Kidney capillary endothelial cell (primary cell): ENCODE measurements at places on chromosomes 5 and 9.

DNA sequence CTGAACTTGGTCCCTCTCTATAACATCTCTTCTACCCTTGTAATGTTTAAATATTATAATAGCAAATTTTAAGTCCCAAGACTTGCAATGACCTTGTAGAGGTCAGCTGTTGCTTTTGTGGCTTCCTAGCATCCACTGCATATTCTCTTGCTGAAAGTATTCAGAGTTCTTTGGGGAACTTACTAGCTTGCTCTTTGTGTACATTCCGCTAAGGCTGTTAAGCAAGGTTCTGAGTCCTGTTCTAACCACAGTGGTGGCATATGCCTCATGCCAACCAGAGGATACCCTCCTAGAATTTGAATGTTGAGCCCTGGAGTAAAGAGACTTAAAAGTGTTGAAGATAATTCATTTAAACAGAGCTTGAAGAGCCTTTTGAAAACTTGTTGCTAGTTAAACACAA, 570.9 kb downstream of the TLE1 start:
- no peak for DNase-seq

- no peak for DNase-seq
These were observed 8.7 kb downstream of the PHYKPL start for GRCh38 chr5:178223828-178224335.

DNA sequence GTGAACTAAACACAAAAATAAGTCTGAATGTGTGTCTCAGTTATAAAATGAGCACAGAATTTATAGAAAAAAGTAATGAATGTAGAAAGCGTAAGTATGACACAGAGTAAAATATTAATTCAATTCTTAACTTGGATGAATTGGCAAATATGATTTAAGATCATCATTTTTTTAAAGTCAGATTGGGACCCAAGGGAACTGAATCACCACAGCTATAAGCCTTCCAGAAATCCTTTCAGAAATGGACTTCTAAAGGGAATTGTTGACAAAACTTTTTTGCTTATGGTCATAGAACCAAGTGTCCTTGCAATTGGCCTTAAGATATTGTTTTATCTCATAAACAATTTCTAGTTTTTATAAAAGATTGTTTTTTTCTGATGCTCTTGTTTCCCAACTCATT, 495.1 kb upstream of the DAB2 start:
- no peak for DNase-seq

GRCh38 chr5:32709750-32710549, 1.2 kb upstream of the NPR3 start:
- peak; percentile 72 for DNase-seq

- DNase-seq: no peak
These were observed 8.8 kb downstream of the OGN start for GRCh38 chr9:92395617-92396016.

DNA sequence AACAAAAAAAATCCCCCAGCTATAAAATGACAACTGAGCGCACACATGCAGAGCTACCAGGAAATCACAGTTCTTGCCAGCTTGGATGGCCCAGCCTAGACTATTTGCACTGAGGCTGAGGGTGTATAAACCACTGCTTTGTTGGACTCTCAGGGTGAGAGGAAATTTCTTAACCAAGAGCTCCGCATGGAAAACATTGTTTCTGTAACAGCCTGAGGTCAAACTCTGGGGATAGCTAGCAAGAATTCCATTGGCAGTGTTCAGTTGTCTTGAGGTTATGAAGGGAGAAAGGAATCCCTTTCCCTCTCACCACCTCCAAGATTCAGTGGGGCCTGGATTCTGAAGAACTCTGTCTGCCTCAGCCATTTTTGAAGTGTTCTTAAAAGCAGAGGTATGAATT, 360.0 kb downstream of the OSTF1 start:
- DNase-seq: no peak

- DNase-seq: no peak
These were observed 116.9 kb upstream of the S1PR3 start for GRCh38 chr9:88874391-88874790.

GRCh38 chr5:387491-388265, 55.3 kb upstream of the EXOC3 start:
- DNase-seq: no peak

DNA sequence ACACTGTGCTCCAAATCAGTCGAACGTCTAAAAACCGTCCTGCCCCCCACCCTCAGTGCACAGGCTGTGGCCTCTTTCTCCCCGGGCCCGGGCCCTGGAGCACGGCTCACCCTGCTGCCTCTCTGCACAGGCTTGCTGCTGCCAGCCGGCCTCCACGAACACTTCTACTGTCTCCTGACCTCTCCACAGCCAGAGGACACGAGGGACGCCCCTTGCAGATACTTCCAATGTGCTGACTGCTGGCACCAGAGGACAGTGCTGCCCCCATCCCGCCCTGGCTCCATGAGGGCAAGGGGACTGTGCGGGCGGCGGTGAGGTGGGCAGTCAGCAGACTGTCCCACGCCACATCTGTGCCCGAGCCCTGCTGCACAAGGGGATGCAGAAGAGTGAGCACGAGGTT, 174.8 kb downstream of the COL23A1 start:
- DNase-seq: no peak

- no peak for DNase-seq
These were observed 51.1 kb upstream of the SNX2 start for GRCh38 chr5:122723606-122724352.

GRCh38 chr9:6833518-6834192, 75.9 kb downstream of the KDM4C start:
- no peak for DNase-seq

DNA sequence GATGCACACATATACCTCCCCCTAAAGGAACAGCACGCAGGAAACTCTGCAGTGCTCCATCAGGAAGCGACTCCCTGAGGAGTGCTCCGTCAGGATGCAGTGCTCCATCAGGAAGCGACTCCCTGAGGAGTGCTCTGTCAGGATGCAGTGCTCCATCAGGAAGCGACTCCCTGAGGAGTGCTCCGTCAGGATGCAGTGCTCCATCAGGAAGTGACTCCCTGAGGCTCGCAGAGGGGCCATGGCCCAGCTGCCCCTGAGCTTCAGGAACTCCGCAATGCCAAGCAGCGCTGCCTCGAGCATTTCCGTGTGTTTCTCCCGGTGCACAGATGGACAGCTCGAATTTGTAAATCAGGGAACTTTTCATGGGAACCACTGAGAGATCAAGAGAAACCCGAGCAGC, 88.1 kb downstream of the PAX5 start:
- no peak for DNase-seq

- DNase-seq: no peak
These were observed 62.0 kb downstream of the MTX3 start for GRCh38 chr5:79929095-79929494.

- DNase-seq: no peak
These were observed 7.5 kb downstream of the N4BP3 start for GRCh38 chr5:178120607-178121357.

DNA sequence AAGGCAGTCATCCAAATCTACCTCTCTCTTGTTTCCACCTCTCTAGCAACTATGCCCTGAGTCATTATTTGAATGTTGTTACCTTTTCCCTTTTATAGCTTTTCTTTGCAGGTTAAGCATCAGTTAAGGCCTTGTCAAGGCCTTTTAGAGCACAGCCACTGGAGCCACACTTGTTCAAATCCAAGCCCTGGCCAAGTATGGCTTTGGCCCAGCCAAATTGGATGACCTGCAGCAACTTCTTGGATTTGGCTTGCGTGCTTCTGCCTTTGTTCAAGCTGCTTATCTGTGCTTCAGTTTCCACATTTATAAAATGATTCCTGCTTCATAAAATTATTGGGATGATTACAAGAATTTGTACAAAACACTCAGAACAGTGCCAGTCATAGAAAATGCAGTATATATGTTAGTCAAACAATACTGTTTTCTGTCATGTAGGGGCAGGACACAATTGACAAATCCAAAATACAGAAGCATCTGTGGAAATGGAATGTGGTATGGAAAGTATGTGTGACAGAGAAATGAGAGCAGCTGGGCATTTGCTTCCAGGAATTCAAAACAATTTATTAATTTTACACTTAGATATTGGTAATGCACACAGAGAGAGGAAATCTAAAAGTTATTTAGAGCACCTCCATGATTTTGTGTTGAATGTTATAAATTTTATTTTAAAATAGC, 17.9 kb upstream of the RLN1 start:
- DNase-seq: no peak

- DNase-seq: peak; percentile 52
These were observed 17.8 kb downstream of the NANS start for GRCh38 chr9:98074115-98074990.

DNA sequence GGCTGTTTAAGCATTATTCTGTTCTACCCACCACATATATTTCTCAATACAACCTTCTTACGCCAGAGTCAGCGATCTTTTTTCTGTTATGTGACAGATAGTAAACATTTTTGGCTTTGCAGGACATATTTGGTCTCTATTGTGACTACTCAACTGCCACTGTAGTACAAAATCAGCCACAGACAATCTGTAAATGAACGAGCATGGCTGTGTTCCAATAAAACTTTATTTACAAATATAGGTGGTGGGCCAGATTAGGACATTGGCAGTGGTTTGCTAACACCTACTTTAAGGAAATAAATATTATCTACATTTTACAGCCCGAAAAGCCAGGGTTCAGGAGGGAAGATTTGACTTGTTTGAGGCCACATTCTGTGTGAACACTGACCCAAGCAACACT, 40.2 kb upstream of the FBXW11 start:
- no peak for DNase-seq

- DNase-seq: peak; percentile 74
These were observed 67.1 kb upstream of the GGTA1 start for GRCh38 chr9:121566481-121567465.

GRCh38 chr9:7192266-7192665, 434.5 kb downstream of the KDM4C start:
- DNase-seq: no peak

GRCh38 chr5:55852503-55852902, 1.3 kb downstream of the IL31RA start:
- no peak for DNase-seq

DNA sequence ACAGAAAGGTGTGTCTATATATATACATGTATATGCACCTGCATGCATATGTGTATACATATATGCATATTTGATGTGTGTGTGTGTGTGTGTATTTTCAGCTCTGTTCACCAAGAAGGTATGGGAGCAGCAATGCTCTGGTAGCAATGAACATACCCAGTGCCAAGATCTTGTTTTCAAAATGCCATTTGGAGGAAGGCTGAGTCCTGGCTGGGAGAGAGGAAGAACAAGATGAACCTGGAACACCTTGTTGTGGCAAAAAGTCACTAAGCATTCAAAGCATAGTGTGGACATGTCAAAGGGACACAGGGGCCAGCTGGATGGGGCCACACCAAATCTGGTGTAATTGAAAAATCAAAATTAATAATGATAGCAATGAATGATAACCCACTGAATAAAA, 31.8 kb upstream of the NEK6 start:
- DNase-seq: no peak

DNA sequence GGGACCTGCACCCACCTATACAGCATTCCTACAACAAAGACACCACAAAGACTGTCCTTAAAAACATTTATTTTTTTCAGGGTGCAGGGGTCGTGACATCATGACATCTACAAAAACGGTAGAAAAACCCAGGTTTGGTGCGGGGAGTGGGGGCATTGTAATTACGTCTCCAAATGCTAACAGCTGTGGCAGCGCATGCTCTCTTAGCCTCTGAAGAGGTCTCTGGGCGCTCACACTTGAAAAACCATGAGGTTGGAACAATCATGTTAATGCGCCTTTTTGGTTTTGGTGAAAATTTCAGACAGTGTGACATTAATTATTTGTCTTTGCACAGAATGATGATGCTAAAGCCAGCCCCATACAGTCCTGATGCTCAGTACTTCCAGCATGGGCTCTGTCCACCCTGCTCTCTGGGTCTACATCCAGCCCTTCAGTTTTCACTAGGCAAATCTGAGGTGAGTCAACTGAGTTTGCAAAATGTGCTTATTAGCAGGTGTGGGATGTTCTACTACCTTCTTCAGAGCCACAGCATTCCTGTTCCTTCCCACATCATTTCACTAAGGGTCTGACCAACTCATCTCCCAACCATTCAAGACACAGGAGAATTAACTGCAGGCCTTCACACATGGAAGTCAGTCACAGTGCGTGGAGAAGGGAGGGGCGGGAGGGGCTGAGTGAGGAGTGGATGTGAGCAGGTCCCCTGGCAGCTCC, 14.1 kb downstream of the ALDH1B1 start:
- DNase-seq: no peak

GRCh38 chr9:134936346-134937163, 18.8 kb upstream of the FCN1 start:
- DNase-seq: no peak

GRCh38 chr5:103259705-103260355, 1.3 kb downstream of the MACIR start:
- DNase-seq: peak; percentile 26

DNA sequence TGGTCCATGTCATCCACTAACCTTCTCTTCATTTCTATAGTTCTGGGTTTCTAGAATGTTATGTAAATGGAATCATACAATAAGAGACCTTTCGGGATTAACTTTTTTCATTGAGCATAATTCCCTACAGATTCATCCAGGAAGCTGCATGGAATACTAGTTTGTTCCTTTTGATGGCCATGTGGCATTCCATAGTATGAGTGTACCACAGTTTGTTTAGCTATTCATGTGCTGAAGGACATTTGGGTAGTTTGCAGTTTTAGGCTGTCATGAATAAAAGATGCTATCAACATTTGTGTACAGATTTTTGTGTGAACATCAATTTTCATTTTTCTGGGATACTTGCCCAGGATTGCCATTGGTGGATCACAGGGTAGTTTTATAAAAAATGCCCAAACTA, 6.8 kb upstream of the SPTLC1 start:
- no peak for DNase-seq

DNA sequence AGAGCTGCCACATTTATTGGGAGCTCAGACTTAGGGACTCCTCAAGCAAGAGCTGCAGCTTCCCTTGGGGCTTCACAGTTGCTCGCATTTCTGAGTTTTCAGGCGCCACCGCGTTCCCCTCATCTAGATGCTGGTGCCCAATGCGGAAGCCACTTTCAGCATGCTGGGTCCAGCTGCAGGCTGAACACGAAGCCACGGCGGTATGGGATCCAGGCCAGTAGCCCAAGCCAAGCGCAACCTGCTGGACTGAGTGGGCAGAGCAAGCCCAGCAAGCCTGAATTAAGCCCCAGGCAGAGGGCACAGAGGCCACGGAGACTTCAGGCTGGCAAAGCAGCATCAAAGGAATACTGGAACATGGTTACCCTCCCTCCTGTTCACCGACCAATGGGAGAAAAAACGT, 391.5 kb downstream of the HTR1A start:
- DNase-seq: no peak
